ENCODE measurements at places on chromosomes 6 and 20.

- no peak for DNase-seq
Observed at GRCh38 chr6:100664274-100665040, 199.7 kb upstream of the SIM1 start.

DNA sequence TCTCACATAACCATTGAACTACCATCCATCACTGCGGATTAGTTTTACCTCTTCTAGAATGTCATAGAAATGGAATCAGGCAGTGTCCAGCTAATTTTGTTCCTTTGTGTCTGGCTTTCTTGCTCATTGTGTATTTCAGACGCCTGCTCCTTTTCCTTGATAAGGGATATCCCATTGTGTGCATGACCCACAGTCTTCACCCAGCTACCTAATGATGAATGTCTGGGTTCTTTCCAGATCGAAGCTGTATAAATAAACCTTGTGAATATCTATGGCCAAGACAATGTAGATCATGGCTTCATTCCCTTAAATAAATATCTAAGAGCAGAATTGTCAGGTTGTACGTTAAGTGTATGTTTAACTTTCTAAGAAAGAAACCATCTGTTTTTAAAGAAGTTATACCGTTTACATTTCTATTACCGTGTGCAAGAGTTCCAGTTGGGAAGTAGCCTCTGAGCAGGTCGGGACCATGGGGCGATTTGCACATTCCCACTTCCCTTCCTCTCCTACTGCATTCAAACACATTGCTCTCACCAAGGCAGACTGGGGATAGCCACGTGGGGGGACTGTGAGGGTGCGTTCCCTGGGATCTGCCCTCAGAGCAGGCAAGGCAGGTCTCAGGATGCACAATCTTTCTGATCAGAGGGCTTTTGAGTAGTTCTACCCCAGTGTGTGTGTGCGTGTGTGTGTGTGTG is 13.1 kb downstream of the CD93 start:
- no peak for DNase-seq

DNA sequence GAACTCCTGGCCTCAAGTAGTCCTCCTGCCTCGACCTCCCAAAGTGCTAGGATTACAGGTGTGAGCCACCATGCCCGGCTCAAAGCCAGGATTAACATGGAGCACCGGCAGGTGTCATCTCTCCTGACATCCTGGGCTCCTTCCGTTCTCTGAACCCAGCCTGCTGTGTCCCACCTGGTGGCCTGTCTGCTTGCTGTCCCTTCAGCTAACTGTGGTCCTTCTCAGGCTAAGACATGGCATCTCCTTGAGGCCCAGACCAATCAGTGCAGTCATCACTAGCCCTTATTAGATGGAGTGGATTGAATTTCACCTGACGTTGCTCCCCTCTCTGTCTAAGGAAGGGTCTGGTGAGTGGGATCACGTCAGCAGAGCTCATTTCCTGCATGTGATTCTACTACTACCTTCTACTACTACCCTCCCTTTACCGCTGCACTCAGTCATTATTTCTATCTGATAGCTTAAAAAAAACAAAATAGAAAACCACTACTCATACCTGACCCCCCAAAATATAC is 28.0 kb upstream of the SYNJ2 start:
- no peak for DNase-seq

GRCh38 chr20:41287327-41287726 is 30.2 kb downstream of the ZHX3 start:
- no peak for DNase-seq

- DNase-seq, result no peak
Observed at GRCh38 chr6:162907876-162908481, 180.2 kb downstream of the PACRG start.

GRCh38 chr6:131765081-131765803 is 42.6 kb upstream of the ENPP1 start:
- no peak for DNase-seq

DNA sequence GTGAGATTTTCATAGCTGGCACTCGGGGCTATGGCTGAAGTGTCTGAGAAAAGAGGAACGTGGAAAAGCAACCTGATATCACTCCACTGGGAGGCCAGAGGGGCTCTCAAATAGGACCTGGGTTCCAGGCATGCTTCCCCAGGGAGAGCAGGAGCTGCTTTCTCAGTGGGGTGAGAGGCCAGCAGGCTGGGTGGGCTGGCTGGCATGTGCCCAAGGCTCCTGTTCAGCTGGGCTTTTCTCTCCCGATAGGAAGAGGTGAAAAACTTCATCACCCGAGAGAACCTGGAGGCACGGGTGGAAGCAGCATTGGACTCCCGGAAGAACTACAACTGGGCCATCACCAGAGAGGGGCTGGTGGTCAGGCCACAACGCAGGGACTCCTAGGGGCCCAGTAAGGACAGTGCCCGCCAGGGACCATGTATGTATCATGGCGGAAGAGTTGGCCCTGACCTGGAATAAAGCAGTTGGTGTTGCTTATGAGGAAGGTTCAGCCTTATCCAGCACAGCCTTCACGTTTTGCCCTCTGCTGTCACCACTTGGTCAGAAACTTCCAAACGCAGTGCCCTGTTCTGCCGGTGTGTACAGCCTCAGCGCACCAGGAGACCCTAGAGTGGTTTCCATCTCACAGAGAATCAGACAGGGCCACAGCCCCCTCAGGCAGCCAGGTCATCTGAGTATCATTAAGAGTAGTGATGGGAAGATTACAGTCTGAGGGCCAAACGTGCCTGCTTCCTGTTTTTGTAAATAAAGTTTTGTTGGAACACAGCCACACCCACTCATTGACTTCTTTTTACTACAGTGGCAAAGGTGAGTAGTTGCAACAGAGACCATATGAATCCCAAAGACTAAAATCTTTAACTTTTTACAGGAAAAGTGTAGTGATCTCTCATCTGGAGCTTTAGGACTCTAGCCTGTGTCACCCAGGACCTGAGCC is 1.9 kb downstream of the MRPS26 start:
- DNase-seq, result no peak

DNA sequence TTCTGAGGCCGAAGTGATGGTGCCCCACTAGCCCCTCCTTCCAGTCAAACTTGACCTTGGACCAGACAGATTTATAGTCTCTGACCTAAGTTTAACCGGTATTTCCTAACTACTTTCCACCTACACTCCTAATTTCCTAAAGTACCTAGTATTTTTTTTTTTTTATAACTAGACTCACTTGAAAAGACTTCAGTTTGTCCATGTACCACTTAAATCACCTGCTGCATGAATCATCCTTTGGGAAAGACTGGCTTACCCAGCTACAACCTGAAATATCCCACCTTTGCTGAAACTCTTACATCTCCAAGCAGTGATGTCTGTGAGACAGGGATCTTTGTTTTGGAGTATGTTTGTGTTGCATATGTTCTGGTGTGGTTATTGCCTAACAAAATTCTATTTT is 71.1 kb downstream of the ZDHHC14 start:
- no peak for DNase-seq

DNA sequence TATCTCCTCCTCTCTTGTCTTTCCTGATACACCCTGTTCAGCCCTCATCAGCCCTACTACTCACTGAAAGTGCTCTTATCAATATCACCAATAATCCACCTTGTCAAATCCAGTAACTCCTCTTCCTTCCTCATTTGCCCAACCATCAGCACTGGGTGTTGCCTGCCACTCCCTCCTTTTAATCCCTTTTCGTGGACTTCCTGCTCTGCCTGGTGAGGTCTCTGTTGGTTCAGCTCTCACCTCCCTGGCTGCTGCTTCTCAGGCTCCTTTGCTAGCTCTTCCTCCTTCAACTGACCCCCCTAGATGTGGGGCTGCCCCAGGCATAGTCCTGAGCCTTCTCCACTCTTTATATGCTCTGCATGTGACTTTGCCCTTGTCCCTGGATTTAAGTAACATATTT is 92.5 kb downstream of the PREP start:
- no peak for DNase-seq

All from mesothelial cell of epicardium (in vitro differentiated cells).